NCI-H69 (cell line): ENCODE measurements at places on chromosomes 6 and 20.

GRCh38 chr6:86030875-86031274 is 388.2 kb upstream of the SYNCRIP start:
- no peak for DNase-seq

GRCh38 chr20:36093025-36093803 is 61.3 kb upstream of the EPB41L1 start:
- DNase-seq: peak; percentile 63

DNA sequence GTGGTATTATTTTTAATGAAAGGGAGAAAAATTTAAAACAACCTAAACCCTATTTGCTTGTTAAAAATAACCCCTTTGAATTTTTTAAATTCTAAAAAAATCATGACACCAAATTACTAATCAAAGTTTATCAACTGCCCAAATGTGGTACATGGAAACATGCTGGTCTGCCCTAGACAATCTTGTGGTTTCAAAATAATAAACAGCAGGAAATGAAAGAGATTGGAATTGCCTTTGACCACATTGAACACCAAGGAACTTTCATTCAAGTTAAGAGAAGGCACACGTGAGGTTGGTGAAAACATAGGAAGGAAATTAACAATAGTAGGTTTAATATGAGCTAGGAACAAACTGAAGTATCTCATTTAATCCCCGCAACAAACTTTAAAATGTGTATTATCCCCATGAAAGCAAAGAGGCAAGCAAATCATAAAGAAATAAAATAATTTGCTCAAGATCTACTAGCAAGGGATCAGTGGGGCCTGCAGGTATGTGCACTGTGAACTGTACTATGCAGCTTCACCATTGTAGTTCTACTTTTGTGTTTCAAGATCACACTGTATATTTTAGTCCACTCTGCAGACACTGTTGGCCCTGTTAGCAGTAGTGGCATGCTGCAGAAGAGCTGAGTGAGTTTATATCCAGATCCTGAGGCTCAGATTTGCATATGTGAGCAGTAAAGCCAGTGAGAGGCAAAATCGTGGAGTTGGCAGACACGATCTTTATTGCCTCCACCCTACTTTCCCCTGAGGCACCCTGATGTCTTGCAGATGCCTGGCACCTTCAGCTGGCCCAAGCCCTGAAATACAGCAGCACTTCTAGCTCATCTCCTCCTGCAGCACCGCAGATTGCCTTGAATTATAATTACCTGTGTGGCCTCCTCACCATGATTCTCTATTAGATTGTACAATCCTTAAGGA is 157.8 kb upstream of the TENT5A start:
- DNase-seq: no peak

- peak; percentile 96 for DNase-seq
Measured at GRCh38 chr6:148422085-148422484, 79.4 kb downstream of the SASH1 start.

DNA sequence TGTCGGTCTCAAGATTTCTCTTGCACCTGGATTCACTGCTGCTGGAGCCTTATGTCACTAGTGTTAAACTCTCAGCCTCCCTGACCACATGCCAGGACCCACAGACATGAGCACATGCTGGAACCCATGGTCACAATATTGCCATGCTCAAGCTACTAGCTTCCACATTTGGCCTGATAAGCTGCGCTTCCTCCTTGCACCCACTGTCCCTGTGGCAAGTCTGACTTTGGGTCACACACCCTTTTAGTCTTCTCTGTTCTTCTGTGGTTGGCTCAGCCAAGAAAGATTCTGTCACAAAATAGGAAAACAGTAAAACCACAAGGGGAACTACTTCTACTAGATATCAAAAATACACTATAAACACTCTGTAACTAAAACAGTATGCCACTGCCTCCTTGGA is 68.9 kb upstream of the HDAC2 start:
- no peak for DNase-seq

DNA sequence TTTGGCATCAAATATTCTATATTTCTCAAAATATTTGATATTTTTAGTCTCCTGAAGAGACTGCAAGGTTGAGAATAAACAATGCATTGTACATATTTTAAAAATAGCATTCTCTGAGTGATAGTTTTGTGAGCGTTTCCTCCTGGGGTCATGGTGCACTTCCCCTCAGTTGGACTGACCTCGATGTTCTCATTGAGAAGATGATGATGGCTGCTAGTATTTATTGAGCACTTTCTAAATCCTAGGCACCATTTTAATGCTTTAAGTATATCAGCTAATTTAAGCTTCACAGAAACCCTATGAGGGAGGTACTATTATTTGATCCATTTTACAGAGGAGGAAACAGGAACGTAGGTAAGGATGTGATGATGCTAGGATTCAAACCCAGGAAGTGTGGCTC is 18.2 kb downstream of the DSE start:
- DNase-seq: no peak

- no peak for DNase-seq
Measured at GRCh38 chr20:38434301-38434741, 807 bp downstream of the SNHG17 start.

DNA sequence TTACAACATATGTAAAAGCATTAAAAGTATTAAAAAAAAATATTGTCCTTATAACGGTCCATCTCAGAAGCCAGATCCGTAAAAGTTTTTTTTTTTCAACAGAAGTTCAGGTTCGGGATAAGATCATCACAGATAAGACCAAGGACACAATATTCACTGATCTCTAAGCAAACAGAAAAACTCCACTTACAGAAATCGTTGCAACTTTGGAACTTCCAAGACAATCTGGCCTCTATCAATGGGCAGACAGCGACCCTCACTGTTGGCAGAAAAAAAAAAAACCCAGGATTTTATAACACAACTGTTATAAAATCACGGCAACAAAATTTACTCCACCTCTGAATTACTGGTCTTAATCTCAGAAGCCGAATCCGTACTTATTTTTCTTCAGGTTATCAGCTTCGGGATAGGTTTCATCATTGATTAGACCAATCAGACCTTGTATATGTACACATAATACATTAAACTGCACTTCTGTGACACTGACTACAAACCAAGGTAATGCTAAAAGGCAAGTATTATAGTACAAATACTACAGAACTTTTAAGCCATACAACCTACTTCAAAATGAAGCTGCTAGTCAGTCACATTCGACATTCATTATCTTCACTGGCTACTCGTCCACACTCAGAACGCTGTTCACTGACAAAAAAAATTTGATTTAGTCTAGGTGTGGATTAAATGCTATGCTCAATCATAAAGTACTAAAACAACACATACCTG is 34.7 kb upstream of the SYNCRIP start:
- DNase-seq: peak; percentile 30

- no peak for DNase-seq
Measured at GRCh38 chr20:23820493-23820892, 6.0 kb downstream of the CST2 start.

DNA sequence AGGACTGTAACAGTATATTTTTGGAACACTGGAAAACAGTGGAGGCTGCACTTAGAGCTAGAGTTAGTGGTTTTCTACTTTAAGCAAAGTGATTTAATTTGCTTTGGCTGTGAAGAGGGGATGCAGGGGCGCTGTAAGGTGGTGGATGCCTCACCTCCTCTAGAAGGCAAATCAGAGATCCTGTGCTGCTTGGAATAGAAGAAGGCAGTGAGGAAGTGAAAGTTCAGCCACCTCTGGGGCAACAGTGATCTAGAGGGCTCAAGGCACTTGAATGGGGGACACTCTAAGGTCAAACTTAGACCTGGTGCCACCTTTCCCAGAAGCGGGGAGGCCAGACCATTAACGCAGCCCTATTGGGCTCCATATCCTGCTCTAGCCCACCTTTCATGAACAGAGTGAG is 19.0 kb upstream of the SNRPB2 start:
- DNase-seq: no peak

GRCh38 chr6:158283304-158283980 is 28.8 kb upstream of the TULP4 start:
- peak; percentile 61 for DNase-seq

- peak; percentile 87 for DNase-seq
Measured at GRCh38 chr6:125310994-125311649, 9.4 kb upstream of the HDDC2 start.

- peak; percentile 83 for DNase-seq
Measured at GRCh38 chr6:136326038-136326553, 36.5 kb upstream of the BCLAF1 start.

- no peak for DNase-seq
Measured at GRCh38 chr6:3791526-3792203, 40.2 kb upstream of the PXDC1 start.

DNA sequence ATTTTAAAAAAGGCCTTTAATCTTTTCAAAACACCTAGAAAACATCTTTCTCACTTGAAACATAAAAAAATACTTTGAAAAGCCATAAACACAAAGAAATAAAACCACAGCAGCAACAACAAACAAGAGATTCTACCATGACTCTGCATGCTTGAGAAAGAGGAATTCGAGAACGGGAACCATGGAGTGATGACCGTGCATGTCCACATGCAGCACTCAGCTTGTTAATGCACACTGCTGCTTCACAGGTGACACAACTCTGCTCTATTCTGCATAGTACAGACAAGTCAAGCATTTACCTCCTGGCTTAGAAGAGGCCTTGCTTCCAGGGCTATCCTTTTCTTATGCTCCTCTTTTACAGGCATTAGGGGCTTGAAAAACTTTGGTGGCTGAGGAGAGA is 64.9 kb upstream of the NUP153 start:
- DNase-seq: no peak

- peak; percentile 84 for DNase-seq
Measured at GRCh38 chr6:155223646-155224451, 40.0 kb upstream of the CLDN20 start.

- DNase-seq: no peak
Measured at GRCh38 chr6:39669207-39669972, 55.8 kb downstream of the KIF6 start.

GRCh38 chr6:44133003-44133931 is 5.9 kb downstream of the TMEM63B start:
- DNase-seq: peak; percentile 91

GRCh38 chr6:142942805-142943227 is 2.2 kb downstream of the HIVEP2 start:
- peak; percentile 9 for DNase-seq
